ENCODE measurements at places on chromosomes 11 and 22. TPM values are rescaled to one million over a fixed set of nuclear protein-coding genes. Genes with fewer than 3 reads are reported as not detected.

DNA sequence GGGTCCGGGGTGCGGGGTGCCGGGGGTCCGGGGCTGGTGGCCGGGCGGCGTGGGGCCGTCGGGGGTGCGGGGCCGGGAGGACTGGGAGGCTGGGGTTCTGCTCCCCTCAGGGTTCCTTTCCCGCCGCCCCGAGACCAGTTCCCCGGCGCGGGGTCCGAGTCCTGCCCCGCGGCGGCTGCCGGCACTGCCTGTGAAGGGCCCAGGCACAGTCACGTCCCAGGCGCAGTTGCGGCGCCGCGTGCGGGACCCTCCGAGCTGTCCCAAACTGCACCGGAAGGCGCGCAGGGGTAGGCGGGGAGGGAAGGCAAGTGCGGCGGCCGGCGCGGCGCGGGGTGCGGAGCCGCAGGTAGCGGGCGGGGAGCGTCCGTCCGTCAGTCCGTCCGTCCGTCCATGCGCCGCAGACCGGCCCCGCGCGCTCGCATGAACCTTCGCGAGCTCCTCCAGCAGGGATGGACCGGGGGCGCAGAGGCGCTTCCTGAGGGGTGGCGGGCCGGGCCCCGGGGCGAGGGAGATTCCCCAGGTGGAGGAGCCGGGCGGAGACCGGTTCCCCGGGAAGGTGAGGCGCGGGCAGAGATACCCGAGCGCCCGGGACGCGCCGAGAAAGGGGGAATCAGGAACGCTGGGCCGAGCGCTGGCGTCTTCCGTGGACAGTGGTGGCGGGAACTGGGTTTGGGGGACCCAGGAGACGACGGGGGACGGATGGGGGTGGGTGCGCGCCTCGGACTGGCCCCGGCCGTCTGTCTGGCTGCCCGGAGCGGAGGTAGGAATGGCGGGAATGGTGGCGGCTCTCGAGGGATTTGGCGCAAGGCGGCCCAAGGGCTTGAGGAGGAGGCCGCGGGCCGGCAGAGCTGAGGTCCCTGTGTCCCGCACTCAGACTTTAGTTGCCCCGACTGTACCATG is 3.1 kb upstream of the ADORA2A start:
- DNase-seq, result no peak

VPREB1 gene
- polyA plus RNA-seq, result 0.33 TPM

DNA sequence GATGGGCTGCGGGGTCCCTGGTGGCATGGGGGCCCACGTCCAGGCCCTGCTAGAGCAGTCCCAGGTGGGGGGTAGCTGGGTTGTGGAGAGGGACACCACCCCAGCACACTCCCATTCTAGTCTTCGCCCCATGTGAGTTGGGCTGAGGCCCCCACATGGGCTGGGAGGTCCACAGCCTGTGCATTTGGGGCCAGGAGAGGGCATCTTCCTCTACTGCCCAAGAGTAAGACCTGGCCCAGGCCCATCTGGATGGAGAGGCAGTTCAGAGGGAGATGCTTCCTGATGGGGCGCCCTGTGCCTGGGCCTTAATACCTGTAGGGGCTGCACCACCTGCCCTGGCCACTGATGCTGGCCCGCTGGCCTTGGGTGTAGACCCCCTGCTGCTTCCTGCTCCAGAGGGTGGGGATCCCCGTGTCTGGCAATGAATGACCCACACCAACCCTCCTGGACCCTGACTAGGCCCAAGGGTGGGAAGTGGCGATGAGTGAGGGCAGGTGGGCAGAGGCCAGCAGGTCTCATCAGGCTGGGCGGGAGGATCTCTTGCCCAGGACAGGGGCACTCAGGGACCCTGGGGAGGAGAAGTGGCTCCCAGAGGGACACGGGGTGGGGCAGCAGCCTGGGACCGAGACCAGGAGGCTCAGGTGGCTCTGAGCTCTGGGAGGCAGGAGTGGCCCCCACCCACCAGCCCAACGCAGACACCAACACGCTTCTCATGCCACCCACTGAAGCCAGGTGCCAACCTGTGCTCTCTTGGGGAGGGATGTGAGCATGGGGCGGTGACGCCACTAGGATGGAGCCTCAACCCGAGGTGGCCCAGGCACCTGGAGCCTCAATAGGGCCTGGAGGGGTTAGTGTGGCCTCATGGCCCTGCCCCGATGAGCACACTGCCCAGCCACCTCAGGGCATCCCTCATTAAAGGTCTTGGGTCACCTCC is 17.4 kb upstream of the GNB1L start:
- DNase-seq, result no peak

OR8G5 gene
- not detected for polyA plus RNA-seq

DNA sequence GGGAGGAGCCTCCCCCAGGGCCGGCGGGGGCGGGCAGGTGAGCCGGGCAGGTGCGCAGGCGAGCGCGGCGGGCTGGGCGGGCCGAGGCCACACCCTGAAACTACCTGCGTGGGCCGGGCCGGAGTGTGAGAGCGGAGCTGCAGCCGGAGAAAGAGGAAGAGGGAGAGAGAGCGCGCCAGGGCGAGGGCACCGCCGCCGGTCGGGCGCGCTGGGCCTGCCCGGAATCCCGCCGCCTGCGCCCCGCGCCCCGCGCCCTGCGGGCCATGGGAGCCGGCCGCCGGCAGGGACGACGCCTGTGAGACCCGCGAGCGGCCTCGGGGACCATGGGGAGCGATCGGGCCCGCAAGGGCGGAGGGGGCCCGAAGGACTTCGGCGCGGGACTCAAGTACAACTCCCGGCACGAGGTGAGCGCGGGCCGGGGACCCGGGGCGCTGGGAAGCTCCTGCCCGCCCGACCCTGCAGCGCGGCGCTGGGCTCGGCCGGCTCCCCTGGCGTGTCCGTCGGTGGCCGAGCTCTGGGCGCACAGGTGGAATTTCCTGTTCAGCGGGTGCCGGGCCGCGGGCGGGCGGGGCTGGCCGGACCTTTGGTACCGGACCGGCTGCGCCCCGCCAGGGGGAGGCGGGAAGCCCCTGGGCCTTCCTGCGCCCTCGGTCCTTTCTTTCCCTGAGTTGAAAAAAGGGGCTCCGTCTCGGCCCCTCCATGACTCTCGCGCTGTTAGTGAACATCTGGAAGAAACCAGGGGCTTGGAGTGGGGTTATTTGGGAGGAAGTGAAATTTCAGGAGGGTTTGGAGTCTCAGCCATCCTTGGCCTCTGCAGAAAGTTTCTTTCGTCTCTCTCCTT is at the start of gene ST14:
ST14 (plus strand) TSS at position 126 of the 841 bp plus-strand sequence; CDS start at position 324, 198 bp downstream.
- DNase-seq, result no peak

DNA sequence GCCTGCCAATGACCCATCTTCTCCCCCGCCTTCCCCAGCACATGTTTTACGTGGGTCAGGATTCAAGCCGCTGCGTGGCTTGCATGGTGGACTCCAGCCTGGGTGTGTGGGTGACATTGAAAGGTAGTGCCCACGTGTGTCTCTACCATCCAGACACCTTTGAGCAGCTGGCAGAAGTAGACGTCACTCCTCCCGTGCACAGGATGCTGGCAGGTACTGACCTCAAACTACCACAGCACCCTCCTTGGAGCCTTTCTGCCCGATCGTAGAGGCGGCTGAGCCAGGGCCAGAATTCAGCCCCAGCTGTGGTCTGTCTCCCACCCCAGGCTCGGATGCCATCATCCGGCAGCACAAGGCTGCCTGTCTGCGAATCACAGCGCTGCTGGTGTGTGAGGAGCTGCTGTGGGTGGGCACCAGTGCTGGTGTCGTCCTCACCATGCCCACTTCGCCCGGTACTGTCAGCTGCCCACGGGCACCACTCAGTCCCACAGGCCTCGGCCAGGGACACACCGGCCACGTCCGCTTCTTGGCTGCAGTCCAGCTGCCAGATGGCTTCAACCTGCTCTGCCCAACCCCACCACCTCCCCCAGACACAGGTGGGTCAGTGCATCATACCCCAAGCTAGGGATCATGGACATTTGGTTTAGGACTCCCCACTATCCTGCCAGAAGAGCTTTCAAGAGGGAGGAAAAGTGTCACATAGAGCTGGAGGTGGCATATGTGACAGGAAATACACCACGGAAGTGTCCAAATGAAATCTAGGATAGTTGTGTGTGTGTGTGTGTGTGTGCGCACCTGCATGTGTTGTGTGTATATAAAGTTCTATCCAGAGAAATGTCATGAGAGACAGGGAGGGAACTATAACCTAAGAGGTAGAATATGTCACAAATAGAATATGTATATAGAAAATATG is 10.6 kb upstream of the RELT start:
- no peak for DNase-seq

DNA sequence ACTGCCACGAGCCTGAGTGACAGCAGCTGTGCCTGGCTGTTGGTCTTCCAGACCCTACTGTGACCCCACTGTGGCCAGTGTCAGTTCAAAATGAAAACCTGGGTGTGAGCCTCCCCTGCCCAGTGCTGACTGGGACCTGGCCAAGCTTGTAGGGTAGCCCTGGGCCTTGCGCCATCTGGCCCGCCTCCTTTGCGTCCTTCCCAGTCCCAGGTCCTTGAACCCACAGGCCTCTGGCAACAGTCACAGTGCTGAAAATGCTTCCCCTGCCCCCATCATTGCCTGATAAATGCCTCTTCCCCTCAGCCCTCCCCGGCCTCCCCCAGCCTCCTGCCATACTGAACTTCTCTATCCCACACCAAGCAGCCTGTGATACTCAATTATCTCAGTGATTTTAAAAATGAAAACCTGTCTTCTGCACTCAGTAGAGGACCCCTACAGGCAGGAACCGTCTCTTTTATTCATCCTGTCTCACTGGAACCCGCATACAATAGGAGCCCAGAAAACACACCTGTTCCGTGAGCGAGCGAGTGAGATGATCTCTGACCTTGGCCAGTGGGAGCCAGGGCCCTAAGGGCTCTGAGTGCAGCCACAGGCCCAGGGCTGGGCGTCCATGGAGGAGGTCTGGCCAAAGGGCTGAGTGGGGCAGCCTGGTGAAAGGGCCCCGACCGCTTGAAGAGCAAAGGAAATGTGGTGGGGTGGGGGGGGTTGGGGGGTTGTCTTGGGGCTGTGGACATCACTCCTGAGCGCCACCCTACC is 49.7 kb upstream of the TTLL12 start:
- no peak for DNase-seq

CDC45 gene
- polyA plus RNA-seq, result 21.0 TPM

C22orf42 gene
- not detected for polyA plus RNA-seq

- no peak for DNase-seq
These were observed 17.6 kb downstream of the DDB1 start for GRCh38 chr11:61315260-61315659.

IGF2 gene
- polyA plus RNA-seq, result 964 TPM

SCGB1A1 gene
- polyA plus RNA-seq, result not detected

- DNase-seq, result no peak
These were observed 630.7 kb downstream of the TBC1D22A start for GRCh38 chr22:47393191-47393590.

DNA sequence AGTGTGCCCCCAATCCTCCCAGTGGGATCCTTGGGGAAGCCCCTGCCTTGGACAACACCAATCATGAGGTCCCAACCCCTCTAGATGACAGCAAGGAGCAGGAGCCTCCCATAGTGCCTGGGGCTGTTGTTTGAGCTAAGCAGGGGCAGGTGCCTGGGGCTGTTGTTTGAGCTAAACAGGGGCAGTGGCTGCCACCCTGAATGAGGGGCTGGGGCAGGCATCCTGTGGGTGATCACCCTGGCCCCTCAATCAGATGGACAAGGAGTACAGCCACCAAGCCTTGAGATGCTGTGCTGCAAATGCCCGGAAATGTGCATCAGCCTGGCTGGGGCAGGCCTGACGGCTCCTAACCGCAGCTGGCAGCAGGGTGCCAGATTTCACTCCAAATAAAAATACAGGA is 66.7 kb downstream of the MYEOV start:
- DNase-seq, result no peak

DNA sequence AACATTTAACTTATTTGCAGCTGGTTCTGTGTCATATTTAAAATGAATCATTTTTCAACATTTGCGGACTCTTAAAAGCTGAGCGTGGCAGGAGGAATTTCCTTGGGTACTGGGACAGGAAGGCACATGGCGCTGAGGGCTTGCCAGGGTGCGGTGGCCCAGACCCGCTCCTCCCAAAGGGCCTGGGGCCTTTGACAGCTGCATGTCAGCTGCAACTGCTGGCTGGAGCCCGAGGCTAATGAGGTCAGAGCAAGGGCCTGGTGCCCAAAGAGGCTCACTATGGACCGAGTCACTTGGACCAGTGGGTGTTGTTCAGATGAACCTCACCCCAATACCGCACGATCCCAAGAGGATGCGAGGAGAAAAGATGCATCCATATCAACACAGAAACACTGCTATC is 326.9 kb downstream of the CTTN start:
- no peak for DNase-seq

MPPED2 gene
- 16.9 TPM for polyA plus RNA-seq

- DNase-seq, result no peak
These were observed 13.4 kb downstream of the SUN2 start for GRCh38 chr22:38742176-38742942.

DNA sequence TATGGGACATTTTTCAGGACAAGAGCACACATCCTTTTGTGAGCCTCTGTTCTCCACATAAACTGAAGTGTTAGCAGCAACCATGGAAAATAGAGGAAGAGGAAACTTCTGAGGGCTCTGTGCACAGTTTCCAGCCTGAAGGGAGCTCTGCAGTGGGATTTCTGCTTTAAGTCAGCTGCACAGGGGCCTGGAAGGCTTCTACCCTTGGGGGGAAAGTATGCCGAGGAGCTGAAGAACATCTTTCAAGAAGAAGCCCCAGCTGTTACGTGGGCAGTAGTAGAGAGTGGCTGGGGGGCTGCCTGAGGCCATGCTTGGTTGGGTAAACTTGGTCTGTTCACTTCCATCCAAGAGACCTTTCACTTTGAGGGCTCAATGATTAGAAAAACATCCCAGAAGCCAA is 82.7 kb upstream of the EED start:
- DNase-seq, result no peak

DNA sequence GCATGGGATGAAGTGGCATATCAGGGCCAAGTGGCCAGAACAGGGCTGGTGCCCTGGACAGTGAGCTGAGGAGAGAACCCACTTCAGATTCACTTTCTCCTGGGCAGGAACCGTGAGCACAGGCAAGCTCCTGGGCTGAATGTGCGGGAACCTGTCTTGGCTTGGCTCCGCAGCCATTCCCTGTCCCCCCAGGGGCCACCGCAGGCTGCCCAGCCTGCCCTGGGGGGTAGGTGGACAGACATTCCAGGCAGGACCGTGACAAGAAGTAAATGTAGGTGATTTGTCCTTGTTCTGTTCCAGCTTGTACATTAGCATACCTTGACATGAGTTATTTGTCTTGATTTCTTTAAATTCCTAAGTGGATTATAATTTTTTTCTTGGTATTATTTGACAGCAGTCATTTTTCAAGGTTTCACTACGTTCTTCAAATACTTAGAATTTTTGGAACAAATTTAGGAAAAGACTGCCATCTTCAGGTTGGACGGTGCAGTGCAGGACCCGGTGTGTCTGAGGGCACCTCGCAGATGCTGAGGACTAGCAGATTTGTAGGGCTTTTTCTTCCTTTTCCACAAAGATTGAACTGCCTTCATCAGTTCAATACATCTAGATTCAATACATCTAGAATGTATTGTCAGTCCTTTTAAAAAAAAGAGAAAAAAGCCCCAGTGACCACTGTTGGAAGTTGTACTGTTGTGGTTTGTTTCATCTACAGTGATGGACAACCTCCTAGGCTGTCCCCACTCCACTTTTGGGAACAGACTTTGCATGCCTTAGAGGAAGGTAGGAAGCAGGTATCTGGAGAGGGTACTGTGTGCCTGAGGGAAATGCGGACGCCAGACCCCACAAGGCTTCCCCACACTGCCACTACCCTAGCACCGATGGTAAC is 115.1 kb upstream of the RASSF10 start:
- peak; percentile 57 for DNase-seq

MS4A15 gene
- not detected for polyA plus RNA-seq

NPAS4 gene
- 0.30 TPM for polyA plus RNA-seq

GRCh38 chr11:3137486-3138177 is 27.5 kb downstream of the OSBPL5 start:
- DNase-seq, result no peak

SSTR3 gene
- polyA plus RNA-seq, result 0.68 TPM

SLC22A25 gene
- not detected for polyA plus RNA-seq

LDHAL6A gene
- polyA plus RNA-seq, result 1.0 TPM
